ENCODE measurements at places on chromosomes 1 and 21. TPM values are rescaled to one million over a fixed set of nuclear protein-coding genes. Genes with fewer than 3 reads are reported as not detected.

Gene GAS5
- total RNA-seq: 84.8 TPM

Gene LYPD8
- total RNA-seq: not detected

Gene PTGS2
- 0.33 TPM for total RNA-seq

Gene DNAJC6
- total RNA-seq: 35.0 TPM

Gene SORT1
- 10.6 TPM for total RNA-seq

Gene KDF1
- 1.0 TPM for total RNA-seq

Gene C4BPA
- 49.5 TPM for total RNA-seq

Gene CCDC24
- 0.92 TPM for total RNA-seq

Gene RBM11
- 0.08 TPM for total RNA-seq

Gene LIPI
- not detected for total RNA-seq

Gene CYP4A11
- total RNA-seq: 190 TPM

Gene EPHB2
- total RNA-seq: 1.0 TPM

Gene MYCL
- total RNA-seq: 6.6 TPM

Gene MYBPH
- total RNA-seq: not detected

Gene OSCP1
- 1.5 TPM for total RNA-seq

Gene RNU1-3
- under 0.01 TPM for total RNA-seq

Gene SELL
- 7.2 TPM for total RNA-seq

Gene CALML6
- 0.67 TPM for total RNA-seq

Gene TCHH
- 0.33 TPM for total RNA-seq

Gene KRTAP13-2
- total RNA-seq: not detected

Gene COL6A1
- total RNA-seq: 34.9 TPM

Gene DMRTA2
- total RNA-seq: not detected

Gene GBP1
- total RNA-seq: 23.5 TPM

Gene KRTAP19-3
- total RNA-seq: not detected

Gene TRABD2B
- total RNA-seq: 2.6 TPM

Gene ARHGEF19
- total RNA-seq: 3.0 TPM

Gene LGR6
- total RNA-seq: 0.05 TPM

Gene CR1L
- 30.9 TPM for total RNA-seq

Gene SYT14
- total RNA-seq: not detected

Gene SDC3
- 27.5 TPM for total RNA-seq

Gene KCNE2
- total RNA-seq: not detected

Gene AUNIP
- not detected for total RNA-seq

Gene SUCO
- total RNA-seq: 38.1 TPM

Gene SLC22A15
- total RNA-seq: 3.6 TPM

Gene DNALI1
- total RNA-seq: 3.1 TPM

Gene SETDB1
- 23.7 TPM for total RNA-seq

Gene ZNF593OS
- not detected for total RNA-seq

Gene PIGC
- 18.4 TPM for total RNA-seq

Gene CBR3
- total RNA-seq: 0.61 TPM

Gene KIRREL1
- 6.0 TPM for total RNA-seq
